ENCODE measurements at places on chromosomes 5 and 9.

DNA sequence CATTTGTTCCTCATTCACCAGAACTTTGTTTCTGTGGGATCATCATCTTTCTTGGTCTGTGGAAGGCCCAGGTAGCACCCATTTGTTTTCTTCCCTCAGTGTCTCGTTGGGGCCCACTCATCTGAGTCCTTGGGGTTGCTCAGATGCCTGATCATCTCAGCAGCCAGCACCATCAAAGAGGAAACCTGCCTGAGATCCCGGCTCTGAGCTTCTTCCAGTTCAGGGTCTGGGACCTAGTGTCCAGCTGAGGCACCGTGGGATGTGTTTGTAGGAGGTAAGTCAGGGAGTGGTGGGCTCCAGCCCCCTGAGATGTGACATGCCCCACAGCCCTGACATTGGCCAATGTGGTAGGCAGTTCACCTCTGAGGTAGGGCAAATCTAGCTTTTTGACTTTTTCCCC, 9.4 kb upstream of the CD180 start:
- no peak for DNase-seq

- no peak for DNase-seq
Observed at GRCh38 chr9:75382126-75382525, 293.8 kb downstream of the OSTF1 start.

- no peak for DNase-seq
Observed at GRCh38 chr5:18202164-18202563, 567.9 kb downstream of the TAF11L14 start.

- peak; percentile 43 for DNase-seq
Observed at GRCh38 chr5:168651648-168652047, 72.5 kb upstream of the PANK3 start.

DNA sequence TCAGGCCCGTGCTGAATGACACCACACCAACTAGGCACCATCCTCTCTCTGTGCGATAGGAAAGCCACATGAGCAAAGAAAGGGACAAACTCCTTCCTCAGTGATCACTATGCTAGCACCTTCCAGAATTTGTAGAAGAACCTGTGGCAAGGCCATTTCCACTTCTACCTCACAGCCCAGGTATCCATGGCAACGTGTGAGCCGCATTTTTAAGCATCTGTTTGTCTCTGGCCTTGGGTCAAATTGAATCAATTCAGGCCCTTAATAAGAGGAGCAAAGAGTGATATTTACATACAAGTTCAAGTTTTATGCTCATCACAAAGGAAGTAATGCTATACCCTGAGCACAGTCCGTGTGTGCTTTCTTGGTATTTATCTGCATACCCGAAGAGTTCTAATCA, 179.3 kb downstream of the SLC12A2 start:
- DNase-seq, result no peak

DNA sequence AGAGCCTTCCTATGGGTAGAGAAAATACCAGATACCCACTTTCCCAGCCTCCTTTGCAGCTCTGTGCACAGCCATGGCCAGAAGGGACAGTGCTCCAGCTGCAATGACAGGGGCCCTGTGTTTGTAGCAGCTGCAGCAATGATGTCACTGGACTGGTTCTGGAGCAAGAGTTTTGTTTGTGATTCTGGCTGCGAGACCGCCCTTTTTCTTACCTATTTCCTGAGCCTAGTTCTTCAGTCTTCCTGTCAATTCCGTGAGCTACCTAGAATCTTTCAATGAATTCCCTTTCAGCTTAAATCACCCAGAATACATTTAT, 10.0 kb upstream of the BOD1 start:
- DNase-seq, result no peak

- DNase-seq, result no peak
Observed at GRCh38 chr9:88143957-88144625, 5.8 kb upstream of the SPATA31C2 start.

GRCh38 chr9:3507395-3508077, 18.3 kb downstream of the RFX3 start:
- DNase-seq, result no peak

GRCh38 chr9:113343732-113344231, 3.7 kb upstream of the WDR31 start:
- DNase-seq, result peak; percentile 28

DNA sequence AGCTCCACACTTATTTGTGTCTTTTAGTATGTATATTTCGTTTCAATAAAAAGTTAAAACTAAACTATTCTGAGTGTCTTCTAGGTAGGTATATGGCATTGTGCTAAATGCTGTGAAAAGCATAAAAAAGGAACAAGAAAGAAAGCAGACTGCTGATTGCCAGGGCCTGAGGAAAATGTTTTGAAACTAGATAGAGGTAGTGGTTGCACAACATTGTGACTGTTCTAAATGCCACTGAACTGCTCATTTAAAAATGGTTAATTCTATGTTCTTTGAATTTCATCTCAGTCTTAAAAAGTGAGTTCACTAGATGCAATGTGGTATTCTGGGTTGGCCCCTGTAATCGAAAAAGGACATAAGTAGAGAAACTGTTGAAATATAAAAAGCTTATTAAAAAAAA, 2.6 kb upstream of the ALAD start:
- DNase-seq, result no peak

GRCh38 chr5:139183502-139183901, 14.7 kb downstream of the SIL1 start:
- DNase-seq, result no peak

GRCh38 chr9:77935211-77935610, 96.4 kb downstream of the GNAQ start:
- no peak for DNase-seq

GRCh38 chr5:74401946-74402320, 238.6 kb downstream of the ENC1 start:
- no peak for DNase-seq

DNA sequence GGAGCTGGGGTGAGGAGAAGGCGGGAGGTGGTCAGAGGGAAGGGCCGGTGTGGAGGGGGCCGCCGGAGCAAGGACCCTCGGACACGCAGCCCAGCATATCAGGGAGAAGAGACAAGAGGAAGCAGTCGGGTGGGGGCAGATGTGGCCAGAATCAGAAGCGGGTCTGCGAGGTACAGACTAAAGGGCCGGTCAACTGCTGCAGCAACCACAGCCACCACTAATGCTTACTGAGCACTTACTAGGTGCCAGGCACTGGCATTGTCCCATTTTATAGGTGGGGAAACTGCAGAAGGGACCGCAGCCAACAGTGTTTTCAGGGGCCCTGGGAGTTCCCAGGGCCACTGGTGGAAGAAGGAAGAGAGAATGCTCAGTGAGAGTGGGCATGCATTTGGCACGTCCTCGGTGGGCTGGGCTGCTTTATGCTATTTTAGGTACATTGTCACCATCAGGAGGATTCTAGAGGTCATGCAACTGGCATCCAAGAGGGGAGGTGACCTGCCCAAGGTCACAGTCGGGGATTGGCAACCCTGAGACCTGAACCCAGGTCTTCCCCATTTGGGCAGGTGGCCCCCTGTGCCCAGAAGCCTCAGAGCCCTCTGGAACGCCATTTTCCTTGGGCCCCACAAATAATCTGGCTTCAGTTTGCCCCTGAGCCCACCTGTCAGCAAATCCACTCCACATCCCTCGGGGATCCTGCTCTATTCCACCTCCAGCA, 53.4 kb downstream of the DUSP1 start:
- DNase-seq, result no peak

DNA sequence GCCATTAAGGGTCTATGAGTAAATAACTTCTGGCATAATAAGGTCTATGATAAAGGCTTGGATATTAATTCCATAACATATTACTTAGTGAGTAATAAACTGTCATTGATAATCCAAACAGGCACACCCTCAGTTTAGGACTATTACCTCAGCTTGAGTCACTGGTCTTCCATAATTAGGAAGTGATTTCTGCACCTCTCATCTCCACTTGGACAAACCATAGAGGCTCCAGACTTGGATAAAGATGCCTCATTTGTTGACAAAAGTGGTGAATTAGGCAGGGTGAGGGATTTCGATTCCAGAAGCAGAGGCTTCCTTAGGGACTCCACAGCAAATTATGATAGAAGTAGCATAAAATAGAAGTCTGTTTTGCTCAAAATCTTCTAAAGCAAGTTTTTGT, 127.5 kb upstream of the MTAP start:
- peak; percentile 96 for DNase-seq

DNA sequence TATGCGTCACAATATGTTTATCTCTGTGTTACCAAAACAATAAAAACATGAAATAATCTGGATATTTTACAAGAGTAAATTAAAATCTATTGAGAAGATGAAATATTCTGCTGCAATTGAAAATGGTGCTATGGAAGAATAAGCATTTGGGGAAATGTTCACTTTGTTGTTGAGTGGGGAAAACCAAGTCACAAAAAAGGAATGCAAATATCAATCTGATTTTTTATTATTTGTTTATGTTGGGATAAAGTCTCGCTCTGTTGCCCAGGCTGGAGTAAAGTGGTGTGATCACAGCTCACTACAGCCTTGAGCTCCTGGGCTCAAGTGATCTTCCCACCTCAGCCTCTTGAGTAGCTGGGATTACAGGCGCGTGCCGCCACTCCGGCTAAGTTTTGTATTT, 8.6 kb upstream of the F2RL1 start:
- no peak for DNase-seq

DNA sequence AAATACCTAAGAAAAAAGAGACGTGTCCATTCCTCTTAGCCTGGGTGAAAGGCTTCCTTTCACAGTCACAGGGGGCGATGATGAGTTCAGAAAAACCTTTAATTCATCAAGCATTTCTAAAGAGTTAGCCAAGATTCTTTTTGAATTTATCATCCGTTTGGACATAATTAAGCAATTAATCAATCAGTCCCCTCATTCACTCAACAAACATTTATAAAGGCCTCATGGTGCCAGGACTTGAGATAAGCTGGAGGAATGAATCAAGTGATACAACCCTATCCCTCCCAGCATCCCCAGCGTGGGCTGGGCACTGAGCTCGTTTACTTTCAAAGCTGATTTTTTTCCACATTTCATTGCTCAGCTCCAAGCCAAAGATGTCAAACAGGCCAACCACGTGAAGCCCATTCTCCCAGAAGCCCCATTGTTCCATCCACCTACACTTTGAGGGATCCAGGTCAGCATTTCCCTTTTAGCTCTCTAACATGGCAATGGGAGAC, 140.5 kb downstream of the SLIT3 start:
- DNase-seq, result no peak

- no peak for DNase-seq
Observed at GRCh38 chr9:131337131-131337848, 47.8 kb downstream of the PLPP7 start.

- no peak for DNase-seq
Observed at GRCh38 chr9:84592918-84593317, 76.6 kb upstream of the NTRK2 start.

DNA sequence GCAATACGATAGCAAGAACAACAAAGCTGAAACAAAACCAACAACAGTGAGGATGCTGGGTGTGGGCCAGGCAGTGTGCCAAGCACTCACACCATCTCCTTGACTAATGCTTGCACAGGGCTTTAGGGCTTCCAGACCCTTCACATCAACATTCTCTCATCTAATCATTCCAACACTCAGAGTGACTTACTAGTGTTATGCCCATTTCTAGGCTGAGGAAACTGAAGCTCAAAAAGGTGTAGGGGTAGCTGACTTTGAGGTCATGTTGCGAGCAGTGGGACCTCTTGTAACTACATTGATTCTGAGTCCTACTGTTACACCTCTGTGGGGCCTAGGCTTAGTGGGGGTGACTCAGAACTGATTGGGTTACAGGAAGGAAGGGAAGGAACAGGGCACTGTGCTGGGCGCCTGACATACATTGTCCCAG, 9.7 kb downstream of the ANGPTL2 start:
- DNase-seq, result no peak

GRCh38 chr9:110143950-110144545, 63.9 kb downstream of the C9orf152 start:
- DNase-seq, result no peak

- no peak for DNase-seq
Observed at GRCh38 chr5:96619946-96620345, 42.2 kb upstream of the CAST start.

DNA sequence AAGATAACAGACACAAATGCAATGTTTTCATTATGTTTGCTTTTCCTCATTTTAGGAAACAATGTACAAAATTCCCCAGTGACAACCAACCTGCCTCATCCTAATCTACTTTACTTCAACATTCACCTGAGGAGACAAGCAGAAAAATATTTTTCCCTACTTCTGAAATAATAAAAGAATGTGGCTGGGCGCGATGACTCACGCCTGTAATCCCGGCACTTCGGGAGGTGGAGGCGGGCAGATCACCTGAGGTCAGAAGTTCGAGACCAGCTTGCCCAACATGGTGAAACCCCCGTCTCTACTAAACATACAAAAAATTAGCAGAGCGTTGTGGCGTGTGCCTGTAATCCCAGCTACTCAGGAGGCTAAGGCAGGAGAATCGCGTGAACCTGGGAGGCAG, 36.9 kb downstream of the MYO10 start:
- no peak for DNase-seq

DNA sequence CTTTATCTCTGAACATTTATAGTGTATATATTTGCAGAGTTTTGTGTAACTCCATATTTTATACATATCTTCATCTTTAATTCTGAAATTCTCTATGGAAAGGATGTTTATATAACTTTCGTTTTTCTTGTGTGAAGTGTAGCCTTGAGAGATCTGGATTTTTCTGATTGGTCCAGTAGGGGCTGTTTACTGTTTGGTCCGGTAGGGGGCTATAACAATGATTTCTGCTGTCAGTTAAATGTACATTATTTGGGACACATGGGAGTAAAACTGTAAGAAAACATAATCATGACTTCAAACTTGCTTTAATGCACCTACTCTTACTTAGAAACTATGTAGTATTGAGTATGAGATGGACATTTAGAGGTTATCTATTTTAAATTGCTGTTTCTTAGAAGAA, 527.1 kb upstream of the ARRDC3 start:
- no peak for DNase-seq

DNA sequence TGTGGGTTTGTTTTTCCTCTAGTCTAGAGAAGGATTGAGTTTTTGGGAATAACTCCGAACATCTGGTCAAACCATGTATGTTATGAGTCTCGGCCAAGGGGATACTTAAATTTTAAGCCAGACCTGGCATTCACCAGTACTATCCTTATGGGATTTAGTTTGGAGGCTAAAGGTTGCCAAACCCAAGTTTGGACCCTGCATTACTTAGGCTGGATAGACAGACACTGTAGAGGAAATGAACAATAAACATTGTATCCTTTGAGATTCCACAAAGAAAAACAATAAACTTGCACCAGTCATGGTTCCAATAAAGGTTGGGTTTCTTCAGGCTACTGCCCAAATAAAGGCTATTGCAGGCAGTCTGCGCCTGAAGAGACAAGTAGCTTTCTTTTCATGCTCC, 296.7 kb upstream of the MEF2C start:
- DNase-seq, result no peak

DNA sequence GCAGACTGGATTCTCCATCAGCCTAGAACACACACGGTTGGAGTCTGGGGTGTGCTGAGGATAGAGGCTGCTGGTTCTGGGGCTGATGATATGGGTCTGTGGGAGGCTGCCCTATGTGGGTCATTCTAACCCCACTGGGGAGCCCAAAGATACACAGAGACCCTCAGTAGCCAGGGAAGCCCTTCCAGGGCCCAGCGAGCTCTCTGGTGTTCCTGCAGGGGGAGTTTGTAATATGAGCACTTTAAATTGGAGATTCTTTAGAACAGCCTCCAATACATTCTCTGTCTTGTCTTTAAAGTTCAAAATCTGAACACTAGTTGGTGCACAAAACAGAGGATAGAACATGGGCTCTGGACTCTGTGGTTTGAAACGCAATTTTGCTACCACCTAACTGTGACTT, 2.4 kb downstream of the ACTL7A start:
- DNase-seq, result no peak

All from RKO (cell line).